GM12891 (cell line): ENCODE measurements at places on chromosomes 13 and 19.

DNA sequence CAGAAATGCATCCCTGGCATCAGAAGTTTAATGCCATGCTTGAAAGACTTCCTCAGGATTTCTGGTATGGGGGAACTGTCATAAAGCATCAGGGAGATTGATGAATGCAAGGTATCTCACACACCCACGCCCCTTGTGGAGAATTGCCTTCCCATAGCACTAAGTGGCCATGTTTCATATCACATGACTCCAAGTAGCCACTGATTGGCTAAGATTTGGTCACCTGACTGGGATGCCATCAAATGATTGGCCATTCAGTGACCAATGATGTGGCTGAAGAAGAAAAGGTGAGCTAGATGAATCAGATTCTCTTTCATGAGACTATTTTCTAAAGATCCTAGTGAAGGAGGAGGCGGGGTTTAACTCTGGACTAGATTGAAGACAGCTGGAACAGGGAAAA, 7.3 kb downstream of the KLK8 start:
- DNase-seq = no peak

- peak; percentile 17 for DNase-seq
These were observed 224.8 kb downstream of the NHLRC3 start for GRCh38 chr13:39263033-39263432.

DNA sequence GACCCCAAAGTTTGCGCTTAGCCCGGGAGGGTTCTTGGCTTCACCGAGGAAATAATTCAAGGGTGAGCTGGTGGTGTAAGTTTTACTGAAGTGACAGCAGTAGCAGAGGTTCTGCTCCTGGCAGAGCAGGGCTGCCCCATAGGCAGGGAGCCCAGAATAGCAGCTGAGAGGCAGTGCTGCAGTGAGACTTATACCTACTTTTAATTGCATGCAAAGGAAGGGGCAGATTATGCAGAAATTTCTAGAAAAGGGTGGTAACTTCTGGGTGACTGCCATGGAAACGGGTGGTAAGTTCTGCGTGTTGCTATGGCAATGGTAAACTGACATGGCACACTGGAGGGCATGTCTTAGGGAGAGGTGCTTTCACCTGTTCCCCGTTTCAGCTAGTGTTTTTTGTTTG, 17.5 kb upstream of the CAMSAP3 start:
- DNase-seq = no peak

DNA sequence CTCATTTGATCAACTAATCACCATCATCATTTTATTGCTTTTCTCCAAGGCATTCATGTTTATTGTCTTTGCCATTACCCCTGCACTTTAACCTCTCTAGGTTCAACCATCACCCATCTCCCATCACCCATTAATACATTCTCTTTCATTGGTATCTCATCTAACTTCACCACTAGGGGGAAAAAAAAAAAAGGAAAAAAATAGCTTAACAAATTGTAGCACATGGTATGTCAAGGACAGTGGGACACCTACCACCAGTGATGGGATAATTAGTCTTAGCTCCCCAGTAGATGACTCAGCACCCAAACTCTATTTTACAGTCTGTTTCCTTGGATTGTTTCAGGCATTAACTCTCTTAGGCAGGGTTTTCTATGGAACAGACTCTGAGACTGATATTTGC, 1770.2 kb upstream of the MIR17HG start:
- no peak for DNase-seq

GRCh38 chr13:44519642-44520041, 56.5 kb downstream of the TSC22D1 start:
- no peak for DNase-seq

- no peak for DNase-seq
These were observed 45.3 kb upstream of the TRPC4 start for GRCh38 chr13:37914781-37915391.

- no peak for DNase-seq
These were observed 6.9 kb upstream of the ANGPTL4 start for GRCh38 chr19:8357007-8357521.

- no peak for DNase-seq
These were observed 17.6 kb downstream of the FOXO1 start for GRCh38 chr13:40648841-40649240.

DNA sequence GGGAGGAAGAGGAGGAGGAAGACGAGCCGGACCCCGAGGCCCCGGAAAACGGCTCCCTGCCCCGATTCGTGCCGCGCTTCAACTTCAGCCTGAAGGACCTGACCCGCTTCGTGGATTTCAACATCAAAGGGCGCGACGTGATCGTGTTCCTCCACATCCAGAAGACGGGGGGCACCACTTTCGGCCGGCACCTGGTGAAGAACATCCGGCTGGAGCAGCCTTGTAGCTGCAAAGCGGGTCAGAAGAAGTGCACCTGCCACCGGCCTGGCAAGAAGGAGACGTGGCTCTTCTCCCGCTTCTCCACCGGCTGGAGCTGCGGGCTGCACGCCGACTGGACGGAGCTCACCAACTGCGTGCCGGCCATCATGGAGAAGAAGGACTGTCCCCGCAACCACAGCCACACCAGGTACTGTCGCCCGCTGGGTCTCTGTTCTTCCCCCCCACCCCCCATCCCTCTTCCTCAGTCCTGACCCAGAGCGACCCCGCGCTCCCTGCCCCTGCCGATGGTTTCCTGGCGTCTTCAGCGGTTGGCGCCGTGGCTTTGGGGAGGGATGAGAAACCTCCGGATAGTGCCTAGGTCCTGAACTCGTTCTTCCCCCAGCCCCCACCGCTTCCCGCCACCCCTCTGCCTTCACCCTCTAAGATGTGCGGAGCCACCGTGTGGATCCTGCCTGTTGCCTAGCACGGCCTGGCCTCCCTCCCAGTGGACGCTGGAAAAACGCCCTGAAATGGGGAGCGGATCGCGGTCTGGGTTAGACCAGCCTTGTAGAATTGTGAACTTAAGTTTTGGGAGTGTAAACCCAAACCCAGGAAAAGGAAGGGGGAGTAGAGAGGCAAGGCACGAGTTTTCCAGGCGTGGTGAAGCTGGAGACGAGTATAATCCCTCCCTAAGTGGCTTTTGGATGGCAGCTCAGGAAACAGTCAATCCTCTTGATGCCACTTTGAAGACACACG, 1.5 kb downstream of the HS6ST3 start:
- DNase-seq = no peak

DNA sequence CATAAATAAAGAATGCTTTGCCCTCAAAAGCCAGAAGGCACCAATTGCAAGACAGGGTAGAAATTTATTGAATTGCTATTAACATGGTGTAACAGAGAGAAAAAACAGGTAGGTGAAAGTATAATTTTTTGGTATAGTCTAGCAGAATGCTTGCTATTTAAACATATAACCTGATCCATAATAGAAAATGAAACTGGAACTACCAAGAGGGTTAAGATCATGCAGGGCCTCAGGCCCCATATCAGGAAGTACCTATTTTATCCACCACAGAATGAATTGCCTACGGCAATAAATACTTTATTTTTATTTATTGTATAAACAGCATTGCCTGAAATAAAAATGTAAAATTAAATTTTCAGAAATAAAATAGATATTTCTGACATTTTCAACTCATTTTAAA, 159.5 kb downstream of the PRR20E start:
- DNase-seq = no peak

GRCh38 chr13:57846600-57847173, 215.1 kb downstream of the PCDH17 start:
- DNase-seq = no peak

DNA sequence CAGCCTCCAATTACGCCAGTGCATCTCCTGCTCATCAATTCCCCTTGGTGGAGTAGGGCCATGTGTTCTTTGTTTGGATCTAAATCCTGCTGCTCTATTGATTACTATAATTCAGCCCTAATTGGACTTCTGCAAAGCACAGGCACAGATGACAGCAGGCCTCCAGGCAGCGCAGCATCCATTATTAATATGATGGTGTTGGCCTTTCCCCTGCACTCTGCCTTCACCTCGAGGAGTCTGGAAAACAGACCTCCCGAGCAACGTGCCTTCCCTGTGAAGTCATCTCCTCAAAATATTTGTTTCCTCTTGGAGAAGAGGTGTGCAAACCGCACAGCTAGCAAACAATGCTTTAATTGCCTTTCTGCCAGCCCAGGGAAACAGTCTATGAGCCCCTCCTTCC, 92.5 kb downstream of the UQCRFS1 start:
- no peak for DNase-seq

DNA sequence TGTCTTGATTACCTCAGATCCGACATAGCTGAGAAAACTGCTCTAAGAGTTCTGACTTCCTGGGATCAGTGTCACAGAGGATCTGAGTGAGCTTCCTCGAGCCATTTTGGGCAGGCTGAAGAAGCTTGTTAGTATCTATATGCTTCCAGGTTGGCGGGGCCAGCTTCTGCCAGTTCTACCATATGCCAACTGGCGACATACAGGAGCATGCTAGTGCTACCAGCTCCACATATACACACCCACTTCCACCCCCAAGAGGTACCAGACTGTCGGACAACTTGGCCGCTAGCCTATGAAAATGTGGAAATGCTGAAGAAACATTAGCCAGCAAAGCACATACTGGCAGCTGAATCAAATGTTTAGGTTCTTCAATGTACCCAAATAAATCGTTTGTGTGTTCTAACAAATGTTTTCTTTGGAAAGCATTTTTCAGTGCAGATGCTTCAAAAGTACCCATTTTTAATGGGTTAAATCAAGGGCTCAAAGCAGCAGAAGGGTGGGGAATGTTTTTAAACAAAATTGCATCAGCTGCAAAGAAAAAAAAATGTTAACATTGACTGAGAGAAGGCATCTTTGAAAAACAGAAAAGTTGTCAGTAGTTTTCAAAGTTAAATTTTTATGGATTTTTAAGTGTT, 163.7 kb downstream of the KLF12 start:
- no peak for DNase-seq

DNA sequence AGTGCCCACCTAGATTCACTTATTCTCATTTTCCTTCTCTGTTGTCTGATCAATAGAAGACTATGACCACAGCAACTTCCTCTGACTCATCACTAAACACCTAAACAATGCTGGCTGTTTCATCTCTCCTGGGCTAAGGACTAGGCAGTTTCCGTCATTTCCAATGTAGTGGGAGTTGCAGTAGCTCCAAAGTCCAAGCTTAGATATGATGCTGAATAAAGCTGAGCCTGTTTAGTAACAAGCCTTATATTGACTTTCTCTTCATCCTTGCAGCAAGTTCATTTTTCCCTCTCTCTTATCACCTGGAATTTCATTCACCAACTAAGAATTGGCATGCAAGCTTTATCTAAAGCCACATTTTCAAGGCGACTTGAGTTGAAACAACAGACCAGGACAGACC, 53.5 kb upstream of the PCDH9 start:
- no peak for DNase-seq

- DNase-seq = no peak
These were observed 1.5 kb downstream of the RPS11 start for GRCh38 chr19:49497789-49498103.

GRCh38 chr13:98377635-98378378, 199.1 kb downstream of the STK24 start:
- DNase-seq = no peak

DNA sequence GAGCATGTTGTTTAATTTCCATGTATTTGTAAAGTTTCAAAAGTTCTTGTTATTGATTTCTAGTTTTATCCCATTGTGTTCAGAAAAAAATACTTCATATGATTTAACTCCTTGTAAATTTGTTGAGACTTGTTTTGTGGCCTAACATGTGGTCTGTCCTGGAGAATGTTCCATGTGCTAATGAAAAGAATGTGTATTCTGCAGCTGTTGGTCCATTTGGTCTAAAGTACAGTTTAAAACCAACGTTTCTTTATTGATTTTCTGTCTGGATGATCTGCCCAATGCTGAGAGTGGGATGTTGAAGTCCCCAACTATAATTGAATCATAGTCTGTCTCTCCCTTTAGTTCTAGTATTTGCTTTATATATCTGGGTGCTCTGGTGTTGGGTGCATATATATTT, 34.9 kb upstream of the TPP2 start:
- DNase-seq = no peak

GRCh38 chr13:107834717-107835116, 380.6 kb downstream of the LIG4 start:
- DNase-seq = no peak
